ENCODE measurements at places on chromosomes 5 and 9.

DNA sequence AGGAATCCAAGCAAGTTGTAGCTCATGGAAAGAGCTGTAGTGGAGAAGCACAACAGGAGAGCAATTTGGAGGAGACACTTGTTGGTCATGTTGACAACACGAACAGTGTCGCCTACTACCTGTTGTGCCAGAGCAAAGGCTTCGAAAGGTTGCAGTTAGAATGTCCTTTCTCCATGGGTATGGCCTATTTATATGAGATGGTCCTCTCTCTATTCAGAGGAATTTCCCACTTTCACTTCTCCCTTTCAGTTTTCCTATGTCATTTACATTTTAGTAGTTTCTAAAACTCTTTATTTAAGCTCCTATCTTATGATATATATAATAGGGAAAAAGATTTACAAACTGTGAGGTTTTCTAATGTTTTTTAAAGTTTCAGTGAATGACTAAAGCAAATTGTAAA lies at the start of gene IFNB1:
Gene IFNB1 (minus strand): TSS at position 162 of the 400 bp plus-strand sequence. CDS start 73 bp downstream, at position 89.
- no peak for DNase-seq

- DNase-seq = no peak
Measured at GRCh38 chr5:43244823-43245565, 53.0 kb downstream of the NIM1K start.

- no peak for DNase-seq
Measured at GRCh38 chr9:20508242-20508641, 114.1 kb downstream of the MLLT3 start.

GRCh38 chr5:179608131-179608581 lies 15.3 kb downstream of the HNRNPH1 start:
- DNase-seq = no peak

Measured in NCI-H1105 (cell line).